ENCODE measurements at places on chromosomes 12 and 14. TPM values are rescaled to one million over a fixed set of nuclear protein-coding genes. Genes with fewer than 3 reads are reported as not detected.

The MDM1 gene
- 9.5 TPM for total RNA-seq

The ITGB7 gene
- total RNA-seq = 3.3 TPM

The RD3L gene
- not detected for total RNA-seq

The AQP6 gene
- not detected for total RNA-seq

The KRT74 gene
- total RNA-seq = not detected

The LRP1-AS gene
- total RNA-seq = not detected

All from PC-9 (cell line).